ENCODE measurements at places on chromosomes 2 and 18. TPM values are rescaled to one million over a fixed set of nuclear protein-coding genes. Genes with fewer than 3 reads are reported as not detected.

- DNase-seq: no peak
These were observed 678.4 kb upstream of the ZNF804A start for GRCh38 chr2:183919926-183920325.

DNA sequence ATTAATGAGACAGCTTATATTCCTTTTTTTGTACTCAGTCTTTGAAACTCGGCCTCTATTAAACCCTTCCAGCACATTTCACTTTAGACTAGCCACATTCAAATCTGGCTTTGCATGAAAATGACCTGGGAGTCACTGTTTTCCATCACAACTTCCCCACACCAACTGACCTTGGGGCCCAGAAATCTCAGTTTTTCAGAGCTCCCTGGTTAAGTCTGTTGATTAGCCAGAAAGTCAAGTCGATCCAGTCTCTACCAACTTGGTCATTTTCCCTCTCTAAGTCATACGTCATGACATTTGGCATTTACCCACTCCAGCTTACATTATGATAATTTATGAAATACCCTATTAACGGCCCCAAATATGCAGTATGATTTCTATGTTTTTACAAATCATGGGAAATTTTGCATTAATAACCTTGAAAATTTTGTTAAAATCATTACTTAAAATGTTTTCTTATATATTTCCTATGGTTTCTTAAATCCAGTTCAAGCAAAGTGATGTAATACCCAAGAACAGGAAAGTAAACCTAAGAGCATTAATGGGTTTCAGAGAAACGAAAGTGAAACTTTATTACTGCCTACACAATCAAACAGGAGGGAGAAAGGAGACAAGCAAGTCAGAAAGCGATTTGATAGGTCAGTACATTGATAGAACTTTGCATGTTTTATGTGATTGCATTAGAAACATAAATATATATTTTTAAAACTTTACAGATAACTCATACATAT lies 77.1 kb downstream of the SPATS2L start:
- no peak for DNase-seq

DNA sequence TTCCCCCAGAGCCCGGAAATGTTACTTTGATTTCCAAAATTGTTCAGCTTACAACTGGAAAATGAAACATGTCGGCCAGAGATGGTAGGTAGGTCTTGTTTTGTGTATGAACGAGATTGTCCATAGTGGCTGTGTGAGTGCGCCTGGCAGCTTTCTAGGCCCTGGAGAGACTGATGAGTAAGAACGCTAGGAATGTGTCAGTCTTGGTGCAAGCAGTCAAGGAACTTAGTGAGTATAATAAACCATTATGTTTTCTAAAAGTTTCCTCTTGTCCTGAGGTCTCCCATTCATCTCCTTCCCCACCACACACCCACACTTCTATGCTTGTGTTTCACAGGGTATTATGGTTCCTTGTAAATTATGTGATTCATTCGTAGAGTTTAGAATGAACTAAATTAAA lies 234.2 kb downstream of the CDH2 start:
- no peak for DNase-seq

GRCh38 chr18:8751692-8752091 lies 46.3 kb downstream of the MTCL1 start:
- no peak for DNase-seq

GRCh38 chr2:193907561-193907960 lies 1712.8 kb upstream of the TMEFF2 start:
- no peak for DNase-seq

The RNMT gene
- 60.4 TPM for polyA plus RNA-seq

The NT5DC4 gene
- polyA plus RNA-seq: 0.49 TPM

GRCh38 chr2:144081272-144081671 lies 438.6 kb downstream of the ZEB2 start:
- DNase-seq: no peak

All from left renal pelvis (tissue), 4 donors.